ENCODE measurements at places on chromosomes 1 and 21. TPM values are rescaled to one million over a fixed set of nuclear protein-coding genes. Genes with fewer than 3 reads are reported as not detected.

GRCh38 chr1:212470059-212470458, 37.3 kb downstream of the NENF start:
- peak; percentile 100 for DNase-seq

The CENPL gene
- total RNA-seq: 6.5 TPM

GRCh38 chr1:87404296-87404695, 75.6 kb downstream of the LMO4 start:
- no peak for DNase-seq

DNA sequence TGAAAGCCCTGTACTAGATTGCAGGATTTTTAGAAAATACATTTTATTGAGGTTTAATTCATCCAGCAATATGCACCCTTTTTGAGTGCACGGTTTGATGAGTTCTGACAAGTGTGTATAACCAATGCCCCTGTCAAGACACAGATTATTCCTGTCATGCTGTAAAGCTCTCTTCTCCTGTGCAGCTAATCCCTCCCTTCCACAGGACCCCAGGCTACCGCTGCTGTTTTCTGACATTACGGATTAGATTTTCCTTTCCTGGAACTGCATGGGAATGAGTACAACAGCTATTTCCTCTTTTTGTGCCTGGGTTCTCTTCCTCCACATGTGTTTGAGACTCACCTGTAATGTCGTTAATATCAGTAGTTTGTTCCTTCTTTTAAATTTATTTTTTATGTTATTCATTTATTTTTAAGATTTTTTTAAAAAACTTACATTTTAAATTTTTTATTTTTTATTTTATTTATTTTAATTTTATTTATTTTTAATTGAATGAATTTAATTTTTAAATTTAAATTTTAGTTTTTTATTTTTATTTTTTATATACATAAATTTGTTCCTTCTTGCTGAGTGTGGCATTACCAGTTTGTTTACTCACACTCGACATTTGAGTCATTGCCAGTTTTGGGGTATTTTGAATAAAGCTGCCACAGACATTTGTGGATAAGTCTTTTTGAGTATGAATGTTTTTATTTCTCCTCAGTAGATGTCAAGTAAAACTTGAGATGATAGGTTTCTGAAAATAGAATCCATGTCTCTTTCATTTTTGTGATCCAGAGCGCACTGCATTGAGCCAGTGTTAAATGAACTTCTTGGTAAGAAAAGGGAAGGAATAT, 79.0 kb upstream of the B3GALT5 start:
- DNase-seq: no peak

DNA sequence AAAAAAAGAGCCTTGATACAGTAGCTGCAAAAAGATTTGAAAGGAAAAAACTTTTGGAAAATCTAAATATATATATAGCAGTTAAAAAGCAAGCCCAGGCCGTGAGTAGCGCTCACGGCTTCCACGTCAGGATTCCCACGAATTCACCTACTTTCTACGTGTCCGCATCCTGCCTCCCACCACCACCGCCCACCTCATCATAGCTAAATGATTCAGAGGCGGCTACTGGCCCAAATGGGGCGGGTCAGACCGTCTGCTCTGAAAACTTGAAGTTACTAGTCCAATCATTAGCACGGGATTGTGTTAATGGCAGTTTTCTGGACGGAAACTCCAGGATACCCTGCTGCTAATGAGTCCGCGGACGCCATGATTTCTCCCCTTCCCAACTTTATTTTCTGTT, 1.3 kb upstream of the CCSAP start:
- no peak for DNase-seq

DNA sequence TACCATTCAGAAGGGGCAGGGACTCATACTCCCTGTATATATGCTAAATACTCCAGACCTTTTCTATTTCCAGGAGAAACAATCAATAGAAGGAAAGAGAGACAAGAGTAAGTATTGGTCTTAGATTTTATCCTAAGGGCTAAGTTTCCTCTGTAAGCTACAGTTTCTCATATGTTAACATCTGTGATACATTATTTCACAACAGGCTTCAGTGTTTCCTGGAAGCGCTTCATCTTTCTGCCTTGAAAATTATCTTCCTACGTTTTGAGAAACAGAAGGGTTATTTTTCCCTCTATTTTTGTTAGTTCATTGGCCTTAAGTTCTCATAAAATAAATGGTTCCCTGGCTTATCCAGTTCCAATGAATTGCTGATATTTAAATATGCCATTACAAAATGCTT, 15.6 kb downstream of the FMO1 start:
- peak; percentile 35 for DNase-seq

Measured in fibroblast of the aortic adventitia (primary cell).